ENCODE measurements at places on chromosomes 11 and 22. TPM values are rescaled to one million over a fixed set of nuclear protein-coding genes. Genes with fewer than 3 reads are reported as not detected.

HDHD5 gene
- total RNA-seq = 48.3 TPM

KCNJ5 gene
- 3.2 TPM for total RNA-seq

MYOD1 gene
- 679 TPM for total RNA-seq

CRYBA4 gene
- not detected for total RNA-seq

NRXN2 gene
- 0.08 TPM for total RNA-seq

BUD13 gene
- 21.7 TPM for total RNA-seq

OSBP2 gene
- total RNA-seq = not detected

ROM1 gene
- total RNA-seq = 0.51 TPM

CABP7 gene
- total RNA-seq = not detected

PRMT3 gene
- 49.5 TPM for total RNA-seq

UPK3A gene
- not detected for total RNA-seq

C11orf42 gene
- total RNA-seq = not detected

OTOG gene
- total RNA-seq = 3.3 TPM

PKDREJ gene
- not detected for total RNA-seq

GPR83 gene
- 0.04 TPM for total RNA-seq

ACRV1 gene
- total RNA-seq = 0.08 TPM

MFNG gene
- total RNA-seq = 1.1 TPM

DMC1 gene
- total RNA-seq = not detected

PICK1 gene
- total RNA-seq = 1.2 TPM

CCDC73 gene
- total RNA-seq = 0.02 TPM

LUZP2 gene
- 28.3 TPM for total RNA-seq

THYN1 gene
- total RNA-seq = 80.1 TPM

NRIP3 gene
- 10.1 TPM for total RNA-seq

LMF2 gene
- 48.8 TPM for total RNA-seq

KLHL35 gene
- total RNA-seq = not detected

IFITM2 gene
- 40.0 TPM for total RNA-seq

SLC22A6 gene
- not detected for total RNA-seq

POU2AF2 gene
- not detected for total RNA-seq

ABCC8 gene
- not detected for total RNA-seq

FOLH1 gene
- not detected for total RNA-seq

ASPHD2 gene
- 4.0 TPM for total RNA-seq

OR51I1 gene
- not detected for total RNA-seq

RIC3 gene
- not detected for total RNA-seq

RAG1 gene
- 0.53 TPM for total RNA-seq

P4HA3 gene
- total RNA-seq = not detected

MRGPRX3 gene
- not detected for total RNA-seq

NAV2 gene
- total RNA-seq = 73.1 TPM

MUC6 gene
- not detected for total RNA-seq

SMDT1 gene
- 26.6 TPM for total RNA-seq

PARVG gene
- not detected for total RNA-seq

NTM gene
- total RNA-seq = not detected

OR10A2 gene
- total RNA-seq = not detected

SGSM1 gene
- total RNA-seq = not detected

DUSP8 gene
- total RNA-seq = 0.71 TPM

SSTR3 gene
- total RNA-seq = not detected

CFAP300 gene
- total RNA-seq = not detected

DBX1 gene
- total RNA-seq = 2.5 TPM

DNAJB13 gene
- total RNA-seq = not detected

OR52N4 gene
- not detected for total RNA-seq

POU2F3 gene
- not detected for total RNA-seq

GRAMD1B gene
- total RNA-seq = 18.0 TPM

B3GAT1 gene
- total RNA-seq = not detected

ESRRA gene
- 23.8 TPM for total RNA-seq

All from SJCRH30 (cell line).